ENCODE measurements at places on chromosomes 12 and 14. TPM values are rescaled to one million over a fixed set of nuclear protein-coding genes. Genes with fewer than 3 reads are reported as not detected.

GRCh38 chr14:94378527-94379290, 9.7 kb downstream of the SERPINA1 start:
- no peak for DNase-seq

- no peak for DNase-seq
These were observed 44.9 kb downstream of the MAPKAPK5 start for GRCh38 chr12:111886662-111887545.

- peak; percentile 70 for DNase-seq
These were observed 618.6 kb downstream of the AACS start for GRCh38 chr12:125683748-125684381.

DNA sequence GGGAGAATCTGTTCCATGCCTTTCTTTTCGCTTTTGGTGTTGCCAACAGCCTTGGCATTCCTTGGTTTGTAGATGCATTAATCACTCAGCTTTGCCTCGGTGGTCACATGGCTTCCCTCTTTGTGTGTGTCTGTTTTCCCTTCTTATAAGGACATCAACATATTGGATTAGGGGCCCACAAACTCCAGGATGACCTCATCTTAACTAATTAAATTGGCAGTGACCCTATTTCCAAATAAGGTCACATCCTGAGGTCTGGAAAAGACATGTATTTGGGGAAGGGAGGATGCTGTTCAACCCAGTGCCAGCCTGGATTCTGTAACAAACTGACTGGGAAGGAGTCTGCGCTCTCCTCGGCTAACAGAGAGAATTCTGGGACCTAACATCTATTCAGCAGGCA, 365.7 kb upstream of the FKBP4 start:
- DNase-seq = peak; percentile 36

- peak; percentile 47 for DNase-seq
These were observed 1.5 kb downstream of the CAPRIN2 start for GRCh38 chr12:30753233-30753632.

DNA sequence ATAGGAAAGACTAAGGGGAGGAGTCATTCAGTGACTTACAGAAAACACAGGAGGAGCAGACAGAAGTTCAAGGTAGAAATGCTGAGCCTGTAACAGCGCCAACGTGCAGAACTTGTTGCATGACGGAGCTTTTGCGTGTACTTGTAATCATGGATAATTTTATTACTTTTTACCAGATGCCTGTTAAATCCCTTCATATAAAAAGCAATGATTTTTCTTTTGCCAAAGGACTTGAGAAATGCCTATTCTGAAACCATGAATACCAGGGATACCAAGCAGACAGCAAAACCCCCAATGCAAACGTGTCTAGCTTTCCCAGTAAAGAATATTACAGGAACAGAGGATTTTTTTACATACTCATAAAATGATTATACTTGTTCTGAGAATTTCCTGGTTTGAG, 163.6 kb upstream of the GSC start:
- no peak for DNase-seq

ANO4 gene
- total RNA-seq = not detected

DNA sequence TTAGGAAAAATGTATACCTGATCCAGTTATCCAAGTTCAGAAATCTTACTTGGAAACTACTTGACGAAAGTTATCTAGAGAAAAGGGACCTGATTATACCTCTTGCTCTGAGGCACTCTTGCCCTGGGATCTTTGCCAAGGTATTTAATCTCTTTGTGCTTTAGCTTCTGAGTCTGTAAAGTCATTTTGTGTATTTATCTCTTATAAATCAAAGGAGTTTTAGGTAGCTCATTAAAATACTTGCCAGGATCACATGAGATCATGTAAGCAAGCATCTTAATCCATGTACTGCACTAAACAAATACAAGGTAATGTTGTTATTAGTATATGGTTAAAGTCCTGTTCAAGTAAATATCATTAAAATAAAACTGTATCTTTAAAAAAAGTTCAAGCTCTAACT, 147.5 kb downstream of the IPO8 start:
- DNase-seq = no peak

DNA sequence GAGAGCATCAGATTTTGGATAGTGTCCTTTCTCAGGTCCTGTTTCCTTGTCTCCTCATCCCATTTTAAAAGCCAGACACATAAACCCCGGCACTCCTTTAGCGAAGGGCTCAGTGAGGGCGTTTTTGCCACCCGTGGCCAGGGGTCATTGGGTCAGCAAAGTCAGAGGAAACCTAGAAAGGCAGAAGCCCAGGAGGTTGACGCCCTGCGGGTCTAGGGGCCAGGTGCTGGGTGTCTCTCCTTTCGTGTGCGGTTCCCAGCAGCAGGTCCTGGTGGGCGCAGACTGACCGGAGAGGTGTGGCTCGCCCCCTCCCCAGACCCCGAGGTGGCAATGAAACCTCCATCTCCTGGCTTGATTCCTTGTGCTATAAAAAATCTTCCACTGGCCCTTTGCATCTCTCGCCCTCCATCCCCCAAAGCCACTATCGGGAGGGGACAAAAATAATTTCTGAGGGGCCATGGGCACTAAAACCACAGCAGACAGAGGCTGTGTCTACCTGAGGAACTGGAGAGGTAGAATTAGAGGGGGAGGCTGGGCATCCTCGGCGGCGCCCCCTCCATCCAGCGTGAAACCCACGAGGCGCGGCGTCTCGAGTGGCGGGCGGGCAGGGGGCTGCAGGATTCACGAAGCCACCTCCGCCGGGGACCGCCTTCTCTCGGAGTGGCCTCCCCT, 858 bp upstream of the FRMD6 start:
- peak; percentile 46 for DNase-seq

DNA sequence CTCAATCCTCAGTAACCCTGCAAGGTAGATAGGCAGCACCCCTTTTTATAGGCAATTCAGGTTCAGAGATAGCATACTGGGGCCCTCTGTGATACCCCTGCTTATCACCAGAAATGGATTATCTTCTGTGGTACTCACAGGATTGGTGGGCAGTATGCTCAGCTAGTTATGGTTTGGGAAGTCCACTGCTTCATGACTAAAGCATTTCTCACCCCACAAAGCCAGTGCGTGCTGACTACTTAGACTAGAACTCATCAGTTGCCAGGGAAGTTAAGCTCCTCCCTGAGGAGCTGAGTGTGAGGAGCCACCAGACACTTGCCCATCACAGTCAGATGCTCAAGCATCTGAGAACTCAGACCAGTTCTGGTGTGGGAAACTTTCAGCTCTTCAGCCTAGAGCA, 76.3 kb downstream of the SCAF11 start:
- no peak for DNase-seq

GRCh38 chr14:94974422-94974821, 182.9 kb downstream of the DICER1 start:
- DNase-seq = no peak

TMCC3 gene
- total RNA-seq = 5.8 TPM

NOP9 gene
- 12.8 TPM for total RNA-seq

DNA sequence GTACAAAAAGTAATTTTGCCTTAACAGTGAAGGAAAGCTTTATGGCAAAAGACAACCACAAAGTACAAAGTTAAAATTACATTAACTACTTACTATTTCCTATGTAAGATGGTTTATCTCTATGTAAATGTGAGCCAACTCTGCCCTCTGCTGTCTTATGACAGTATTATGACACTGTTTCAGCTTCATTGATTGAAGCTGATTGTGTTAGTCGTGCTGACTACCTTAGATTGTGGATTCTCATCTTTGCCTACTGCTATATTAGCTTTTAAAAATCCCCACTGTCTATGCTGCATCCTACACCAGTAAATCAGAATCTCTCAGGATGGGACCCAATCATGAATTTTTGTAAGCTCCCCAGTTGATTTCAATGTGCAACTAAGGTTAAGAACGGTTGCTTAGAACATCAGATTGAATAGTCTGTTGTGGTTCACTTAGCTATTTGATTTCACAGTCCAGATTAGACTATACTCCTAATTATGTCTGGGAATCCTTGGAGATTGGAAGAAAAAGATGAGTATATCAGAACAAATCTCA, 12.2 kb upstream of the SPTB start:
- DNase-seq = peak; percentile 85

CCDC196 gene
- total RNA-seq = not detected

FOXG1 gene
- not detected for total RNA-seq

- no peak for DNase-seq
These were observed 42.9 kb upstream of the KCNA5 start for GRCh38 chr12:5000658-5001385.

DNA sequence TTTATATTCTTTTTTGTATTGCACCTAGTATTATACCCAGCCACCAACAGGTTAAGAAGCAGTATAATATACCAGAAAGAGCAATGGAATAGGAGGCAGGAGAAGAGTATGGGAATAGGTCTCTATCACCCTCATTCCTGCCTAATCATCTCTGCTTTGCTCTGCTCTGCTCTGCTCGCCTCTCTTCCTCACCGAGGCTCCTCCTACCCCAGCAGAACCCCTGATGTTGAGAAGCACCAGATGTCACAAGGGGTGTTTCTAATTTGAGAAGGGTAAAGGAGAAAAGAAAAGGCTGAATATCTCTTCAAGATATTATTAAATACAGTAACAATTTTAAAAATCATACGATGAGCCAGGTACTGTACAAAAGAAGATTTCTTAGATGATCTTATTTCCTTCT, 89.0 kb downstream of the STON2 start:
- DNase-seq = no peak

DNA sequence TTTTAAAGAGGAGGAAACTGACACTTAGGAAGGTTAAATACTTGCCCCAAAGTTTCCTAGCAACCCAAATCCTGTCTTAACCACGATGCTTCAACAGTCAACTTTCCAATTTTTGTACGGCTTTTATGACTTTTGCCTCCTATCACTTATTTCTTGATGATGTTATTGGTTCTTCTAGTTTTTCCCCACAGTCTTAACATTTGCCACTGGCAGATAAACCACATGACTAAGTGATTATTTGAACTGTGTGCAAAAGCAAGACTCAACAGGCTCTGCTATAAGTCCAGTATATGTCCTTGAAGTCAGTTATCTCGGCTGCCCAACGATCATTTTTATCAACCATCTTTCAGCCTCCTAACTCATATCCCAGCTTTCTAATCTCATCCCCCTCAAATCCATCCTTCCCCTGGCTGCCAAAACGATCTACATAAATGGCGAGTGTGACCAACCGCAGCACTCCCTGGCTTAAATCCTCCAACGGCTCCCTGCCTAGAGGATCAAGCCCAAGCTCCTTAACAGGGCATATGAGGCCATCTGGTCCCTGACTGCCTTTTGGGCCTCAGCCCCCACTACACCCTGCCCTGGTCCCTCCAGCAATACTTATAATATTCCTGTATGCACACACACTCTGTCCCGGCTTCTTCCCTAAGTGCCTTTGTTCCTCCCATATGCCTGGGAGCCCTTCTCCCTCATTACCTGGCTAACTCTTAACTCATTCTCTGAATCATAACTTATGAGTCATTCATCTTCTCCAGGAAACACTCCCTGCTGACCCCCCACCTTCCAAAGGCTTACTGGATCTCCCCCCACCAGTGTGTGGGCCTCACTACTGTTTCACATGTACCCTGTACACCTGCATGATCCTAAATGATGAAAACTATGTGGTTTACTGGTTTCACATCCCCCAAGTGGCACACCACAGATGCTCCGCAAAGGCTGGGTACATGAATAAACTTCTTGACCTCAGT, 8.8 kb downstream of the VPS37B start:
- peak; percentile 83 for DNase-seq

GRCh38 chr14:36580856-36581831, 1.3 kb downstream of the NKX2-8 start:
- peak; percentile 62 for DNase-seq

DNA sequence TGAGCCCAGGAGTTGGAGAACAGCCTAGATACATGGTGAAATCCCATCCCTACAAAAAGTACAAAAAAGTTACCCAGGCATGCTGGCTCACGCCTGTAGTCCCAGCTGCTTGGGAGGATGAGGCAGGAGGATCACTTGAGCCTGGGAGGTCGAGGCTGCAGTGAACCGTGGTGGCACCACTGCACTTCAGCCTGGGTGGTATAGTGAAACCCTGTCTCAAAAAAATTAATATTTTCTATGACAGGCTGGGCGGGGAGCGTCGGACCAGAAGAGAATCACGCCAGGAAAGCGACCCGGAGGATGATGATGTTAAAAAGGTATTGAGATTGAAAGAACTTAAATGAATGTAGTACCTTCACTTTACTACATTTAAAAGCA, 2.1 kb downstream of the PNN start:
- no peak for DNase-seq

Measured in stomach (tissue), 19 donors.